ENCODE measurements at places on chromosomes 6 and 20. TPM values are rescaled to one million over a fixed set of nuclear protein-coding genes. Genes with fewer than 3 reads are reported as not detected.

OR2B6 gene
- total RNA-seq = not detected

ZSCAN16 gene
- total RNA-seq = 7.1 TPM

EPB41L1 gene
- total RNA-seq = 38.1 TPM

GHRH gene
- total RNA-seq = not detected

PPP1R18 gene
- 26.2 TPM for total RNA-seq

Measured in WTC11 (cell line).